ENCODE measurements at places on chromosomes 4 and X. TPM values are rescaled to one million over a fixed set of nuclear protein-coding genes. Genes with fewer than 3 reads are reported as not detected.

The TMEM255A gene
- 2.2 TPM for total RNA-seq

The CLCN4 gene
- 56.3 TPM for total RNA-seq

The NLGN3 gene
- total RNA-seq, result 29.1 TPM

The LEF1 gene
- 7.5 TPM for total RNA-seq

The INPP4B gene
- total RNA-seq, result 5.9 TPM

The RPL9 gene
- total RNA-seq, result 1,753 TPM

The SPANXC gene
- not detected for total RNA-seq

The GDPD2 gene
- 2.8 TPM for total RNA-seq

The SMIM10L2A gene
- total RNA-seq, result 9.7 TPM

The ENAM gene
- not detected for total RNA-seq
